ENCODE measurements at places on chromosomes 2 and 18.

DNA sequence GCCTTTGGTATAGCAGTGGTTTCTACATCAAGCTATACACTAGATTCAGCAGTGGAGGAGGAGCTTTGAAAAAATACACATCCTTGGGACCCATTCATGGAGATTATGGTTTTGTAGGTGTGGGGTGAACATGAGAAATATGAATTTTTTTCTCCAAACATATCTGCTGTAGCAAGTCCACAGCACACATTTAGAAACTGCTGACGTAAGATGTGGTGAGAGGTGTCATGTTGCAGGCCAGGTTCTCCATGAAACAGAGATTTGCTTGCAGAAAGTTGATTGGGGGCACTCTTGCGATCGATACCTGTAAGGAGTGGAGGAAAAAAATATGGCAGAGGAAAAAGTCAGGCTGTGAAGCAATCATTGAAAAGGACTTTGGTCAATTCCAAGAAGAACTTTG lies 67.9 kb downstream of the FASTKD2 start:
- H3K4me1 ChIP-seq = no peaks in the 10 kb centered on the region
- no peak for DNase-seq
- H3K4me3 ChIP-seq = no peak overlapping the region
- peaks cover 8% of the 10 kb centered on the region for H3K27me3 ChIP-seq

GRCh38 chr2:64632835-64633819 lies 20.6 kb downstream of the SERTAD2 start:
- H3K36me3 ChIP-seq = peaks cover 36% of the 10 kb centered on the region
- H3K4me1 ChIP-seq = peaks cover 24% of the 10 kb centered on the region
- H3K4me3 ChIP-seq = no peak overlapping the region
- no peak for DNase-seq
- H3K27ac ChIP-seq = no peak overlapping the region

- peaks cover 40% of the 10 kb centered on the region for H3K36me3 ChIP-seq
- peaks cover 75% of the 10 kb centered on the region for H3K4me1 ChIP-seq
- peak overlapping the region; percentile 83 for H3K27ac ChIP-seq
- peak overlapping the region; percentile 64 for H3K4me3 ChIP-seq
- DNase-seq = peak; percentile 79
Measured at GRCh38 chr2:105802587-105802986, 57.9 kb downstream of the NCK2 start.

GRCh38 chr2:210562091-210562490 lies 5.7 kb downstream of the CPS1 start:
- no peaks in the 10 kb centered on the region for H3K27me3 ChIP-seq
- no peaks in the 10 kb centered on the region for H3K4me1 ChIP-seq
- no peak overlapping the region for H3K4me3 ChIP-seq

DNA sequence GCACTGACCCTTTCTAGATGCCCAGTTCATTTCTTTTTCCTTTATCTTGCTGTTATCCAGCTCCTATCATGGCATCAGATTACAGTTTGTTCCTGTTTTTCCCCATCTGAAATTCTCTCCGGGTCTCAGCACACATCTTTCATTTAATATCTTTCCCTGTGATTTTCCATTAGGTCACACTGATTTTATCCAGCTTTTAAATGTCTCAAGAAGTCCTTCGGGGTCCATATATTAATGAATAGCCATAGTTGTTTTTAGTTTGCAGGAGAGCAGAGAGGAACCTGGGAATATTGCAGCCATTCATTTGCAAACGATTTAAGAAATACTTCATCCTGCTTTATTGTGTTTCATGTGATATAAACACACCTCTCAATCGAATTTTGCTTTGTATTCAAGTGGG lies 374.2 kb downstream of the TDRD15 start:
- no peak overlapping the region for H3K27ac ChIP-seq
- no peaks in the 10 kb centered on the region for H3K36me3 ChIP-seq
- no peaks in the 10 kb centered on the region for H3K4me1 ChIP-seq
- no peak for DNase-seq
- no peaks in the 10 kb centered on the region for H3K27me3 ChIP-seq
- no peak overlapping the region for H3K4me3 ChIP-seq

GRCh38 chr2:12262681-12263436 lies 453.9 kb upstream of the TRIB2 start:
- H3K27ac ChIP-seq = no peak overlapping the region
- H3K27me3 ChIP-seq = peaks cover 14% of the 10 kb centered on the region
- H3K4me3 ChIP-seq = no peak overlapping the region
- H3K4me1 ChIP-seq = peaks cover 16% of the 10 kb centered on the region

- H3K4me1 ChIP-seq = no peaks in the 10 kb centered on the region
- no peak overlapping the region for H3K4me3 ChIP-seq
- H3K36me3 ChIP-seq = no peaks in the 10 kb centered on the region
- no peak overlapping the region for H3K27ac ChIP-seq
- DNase-seq = no peak
- H3K27me3 ChIP-seq = no peaks in the 10 kb centered on the region
Measured at GRCh38 chr18:60350150-60350549, 22.4 kb downstream of the MC4R start.

DNA sequence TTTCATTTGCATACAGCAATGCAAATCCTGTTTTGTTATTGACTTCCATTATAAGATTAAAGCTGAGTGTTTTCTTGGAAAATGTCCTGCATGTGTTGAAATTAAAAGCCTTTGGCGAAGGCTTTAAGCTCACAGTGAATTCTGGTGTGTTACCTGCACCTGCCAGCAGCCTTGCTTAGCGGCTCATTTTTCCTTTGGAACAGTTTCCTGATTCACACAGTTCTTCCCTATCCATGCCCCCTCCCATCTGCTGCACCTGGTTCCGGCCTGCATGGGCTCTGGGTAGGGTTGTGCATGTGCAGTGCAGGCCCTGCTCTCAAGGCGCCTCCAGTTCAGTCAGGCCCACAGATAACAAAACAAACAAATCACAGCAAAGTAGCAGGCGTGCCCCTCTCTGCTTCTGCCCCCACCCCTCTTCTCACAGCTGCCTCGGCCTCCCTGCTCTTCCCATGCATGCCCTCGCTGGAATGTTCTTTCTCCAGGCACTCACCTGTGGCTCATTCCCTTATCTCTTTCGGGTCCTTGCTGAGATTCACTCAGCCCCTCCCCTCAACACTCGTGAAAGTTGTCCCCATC lies 15.8 kb downstream of the MTCL1 start:
- H3K4me1 ChIP-seq = no peaks in the 10 kb centered on the region
- H3K36me3 ChIP-seq = no peaks in the 10 kb centered on the region
- DNase-seq = no peak

- DNase-seq = no peak
- H3K27ac ChIP-seq = peak overlapping the region; percentile 49
- H3K4me1 ChIP-seq = peaks cover 29% of the 10 kb centered on the region
- H3K4me3 ChIP-seq = peak overlapping the region; percentile 96
- H3K36me3 ChIP-seq = peaks cover 8% of the 10 kb centered on the region
Measured at GRCh38 chr2:202910698-202911097, 775 bp downstream of the WDR12 start.

DNA sequence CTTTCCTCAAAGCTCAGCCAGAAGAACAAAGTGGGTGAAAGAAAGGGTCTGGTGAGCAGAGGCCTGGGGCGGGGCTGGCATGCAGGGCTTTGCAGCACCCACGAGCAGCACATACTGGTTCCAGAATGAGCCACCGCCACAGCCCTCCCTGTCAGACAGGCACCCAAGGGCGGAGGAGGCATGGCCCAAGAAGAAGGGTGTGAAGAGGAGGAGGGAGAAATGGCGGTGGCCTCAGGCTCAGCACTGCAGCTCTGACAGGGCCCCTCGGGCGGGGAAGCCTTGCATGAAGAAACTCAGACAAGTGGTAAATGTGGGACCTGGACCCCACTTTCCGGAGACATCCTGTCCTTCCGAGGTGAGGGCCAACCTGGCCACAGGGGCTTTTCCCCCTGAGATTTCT lies 15.7 kb downstream of the FAM228A start:
- no peaks in the 10 kb centered on the region for H3K4me1 ChIP-seq
- no peak overlapping the region for H3K27ac ChIP-seq
- peaks cover 15% of the 10 kb centered on the region for H3K27me3 ChIP-seq
- H3K36me3 ChIP-seq = no peaks in the 10 kb centered on the region
